NCI-H526 treated with DMSO at 0.1 percent for 48 hours (cell line): ENCODE measurements at places on chromosomes 1 and 21.

GRCh38 chr1:53561503-53562105 lies 102.4 kb downstream of the DMRTB1 start:
- no peak for DNase-seq

GRCh38 chr1:81379430-81379829 lies 421.3 kb upstream of the ADGRL2 start:
- no peak for DNase-seq

DNA sequence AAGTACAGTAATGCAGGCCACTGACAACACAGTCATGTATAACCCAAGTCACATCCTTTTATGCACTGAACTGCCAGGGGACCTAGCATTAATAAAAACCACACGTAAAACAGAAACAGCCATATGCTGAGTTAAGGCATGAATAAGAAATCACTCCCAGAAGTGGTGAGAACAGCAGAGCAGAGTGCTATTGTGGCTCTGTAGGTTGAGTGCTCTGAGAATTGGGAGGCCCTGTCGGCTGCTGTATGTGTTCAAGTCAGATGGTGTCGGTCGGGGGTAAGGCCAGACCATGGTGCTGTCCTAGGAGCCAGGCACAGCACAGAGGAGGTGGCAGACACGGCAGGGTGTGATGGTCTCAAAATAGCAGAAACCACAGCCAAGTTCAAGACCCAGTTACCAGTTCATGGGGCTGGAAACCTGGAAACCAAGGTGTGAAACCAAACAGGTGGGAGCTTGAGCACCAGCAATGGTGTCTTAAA lies 126.6 kb upstream of the COA6 start:
- no peak for DNase-seq

GRCh38 chr1:41800311-41800829 lies 118.4 kb downstream of the HIVEP3 start:
- DNase-seq: no peak

- peak; percentile 33 for DNase-seq
Measured at GRCh38 chr1:10549904-10550664, 75.3 kb downstream of the PEX14 start.

DNA sequence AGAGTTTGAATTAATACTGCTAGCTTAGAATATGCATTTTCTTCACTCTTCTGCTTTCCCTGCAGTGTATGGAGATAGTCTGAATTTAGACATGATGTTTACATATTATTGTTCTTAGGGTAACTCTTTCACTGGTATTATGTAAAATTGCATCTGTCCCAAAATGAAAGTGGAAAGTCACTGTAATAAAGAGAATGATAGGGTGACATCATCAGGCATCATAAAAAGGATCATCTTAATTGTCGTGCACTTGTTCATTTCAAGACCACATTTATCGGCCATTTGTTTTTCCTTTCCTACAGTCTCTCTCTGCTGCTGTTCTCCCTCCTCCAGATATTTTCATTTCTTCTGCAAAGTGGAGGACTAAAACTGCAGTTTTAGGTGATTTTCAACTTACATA lies 61.9 kb upstream of the ZNF281 start:
- DNase-seq: no peak

DNA sequence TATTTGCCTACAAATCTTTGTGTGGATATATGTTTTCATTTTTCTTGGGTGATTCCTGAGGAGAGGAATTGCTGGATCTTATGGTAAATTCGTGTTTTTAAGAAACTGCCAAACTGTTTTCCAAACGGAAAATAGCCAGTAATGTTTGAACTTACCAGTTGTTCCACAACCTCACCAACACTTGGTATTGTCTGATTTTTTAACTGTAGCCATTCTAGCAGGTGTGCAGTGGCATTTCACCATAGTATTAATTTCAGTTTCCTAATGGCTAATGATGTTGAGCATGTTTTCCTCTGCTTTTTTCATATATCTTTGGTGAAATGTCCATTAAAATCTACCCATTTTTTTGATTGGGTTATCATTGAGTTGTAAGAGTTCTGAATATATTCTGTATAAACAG lies 56.6 kb downstream of the RPS6KC1 start:
- no peak for DNase-seq

GRCh38 chr1:149844101-149844500 lies 55.3 kb upstream of the BOLA1 start:
- peak; percentile 59 for DNase-seq

- DNase-seq: no peak
Measured at GRCh38 chr1:226327761-226328162, 18.8 kb upstream of the LIN9 start.

DNA sequence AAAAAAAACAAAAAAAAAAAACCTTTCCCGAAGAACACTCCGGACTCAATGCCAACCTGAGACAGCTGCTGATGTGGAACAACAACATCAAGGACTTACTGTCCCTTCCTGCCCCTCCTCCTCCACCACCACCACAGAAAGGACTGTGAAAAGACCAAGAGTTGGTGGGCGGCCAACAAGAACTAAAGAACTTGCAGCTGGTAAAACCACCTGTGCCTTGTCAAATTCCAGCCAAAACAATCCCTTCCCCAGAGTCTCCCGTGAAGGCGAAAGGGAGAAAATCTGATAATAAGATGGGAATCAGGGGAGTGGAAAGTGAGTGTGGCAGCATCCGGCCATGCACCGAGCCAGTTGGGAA lies 88.9 kb downstream of the PROX1 start:
- no peak for DNase-seq

DNA sequence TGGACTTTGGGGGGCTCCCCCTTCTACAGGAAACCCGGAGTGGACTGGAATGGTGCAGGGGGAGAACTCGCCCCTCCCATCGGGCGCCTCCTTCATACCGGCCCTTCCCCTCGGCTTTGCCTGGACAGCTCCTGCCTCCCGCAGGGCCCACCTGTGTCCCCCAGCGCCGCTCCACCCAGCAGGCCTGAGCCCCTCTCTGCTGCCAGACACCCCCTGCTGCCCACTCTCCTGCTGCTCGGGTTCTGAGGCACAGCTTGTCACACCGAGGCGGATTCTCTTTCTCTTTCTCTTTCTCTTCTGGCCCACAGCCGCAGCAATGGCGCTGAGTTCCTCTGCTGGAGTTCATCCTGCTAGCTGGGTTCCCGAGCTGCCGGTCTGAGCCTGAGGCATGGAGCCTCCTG lies at the start of gene TNFRSF14:
Gene TNFRSF14 (plus strand): TSS at position 95 of the 401 bp plus-strand sequence. CDS start 294 bp downstream, at position 389.
- DNase-seq: no peak

- no peak for DNase-seq
Measured at GRCh38 chr1:192808163-192808517, 699 bp upstream of the RGS2 start.

DNA sequence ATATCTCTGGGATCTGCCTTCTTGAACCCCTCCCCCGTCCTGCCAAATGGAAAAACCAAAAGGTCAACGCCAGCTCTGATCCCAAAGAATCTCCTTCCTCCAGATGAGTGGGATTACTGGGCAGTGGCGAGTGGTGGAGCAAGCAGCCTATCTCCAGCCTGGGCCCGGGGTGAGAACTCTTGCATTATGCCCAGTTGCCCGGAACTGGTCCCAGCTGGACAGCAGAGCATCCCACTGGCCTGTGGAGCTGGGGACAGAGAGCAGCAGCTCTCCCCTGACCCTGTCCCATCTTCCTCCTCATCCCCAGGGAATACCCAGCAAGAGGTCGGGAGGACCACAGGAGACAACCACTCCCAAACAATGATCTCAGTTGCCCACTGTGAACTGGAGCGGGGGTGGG lies 130.5 kb downstream of the TMEM53 start:
- no peak for DNase-seq
